ENCODE measurements at places on chromosomes 7 and 10.

DNA sequence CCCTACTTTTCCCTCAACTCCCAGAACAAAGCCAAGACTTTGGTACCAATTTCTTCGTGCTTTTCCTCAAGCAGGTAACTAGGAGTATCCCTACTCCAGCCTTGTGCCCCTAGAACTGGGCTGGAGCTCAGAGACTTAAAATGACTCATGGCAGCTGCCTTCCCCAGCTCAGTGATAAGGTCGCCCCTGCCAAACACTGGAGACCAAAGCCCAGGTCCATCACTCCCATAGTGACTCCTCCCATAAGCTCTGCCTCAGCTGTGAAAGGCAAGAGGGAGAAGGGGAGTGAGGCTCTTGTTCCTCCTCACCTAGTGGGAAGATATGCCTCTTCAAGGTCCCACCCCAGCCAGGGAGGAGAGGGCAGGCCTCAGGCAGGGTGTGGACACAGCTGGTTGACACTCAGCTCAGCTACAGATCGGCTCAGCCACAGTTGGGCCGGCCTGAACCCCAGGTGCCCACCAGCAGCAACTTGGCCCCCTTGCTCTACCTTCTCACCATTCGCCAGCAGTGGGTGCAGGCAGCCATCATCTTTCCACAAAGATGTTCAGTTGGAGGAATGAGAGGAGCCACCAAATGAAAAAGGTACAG is 13.8 kb upstream of the CYREN start:
- no peak for DNase-seq

DNA sequence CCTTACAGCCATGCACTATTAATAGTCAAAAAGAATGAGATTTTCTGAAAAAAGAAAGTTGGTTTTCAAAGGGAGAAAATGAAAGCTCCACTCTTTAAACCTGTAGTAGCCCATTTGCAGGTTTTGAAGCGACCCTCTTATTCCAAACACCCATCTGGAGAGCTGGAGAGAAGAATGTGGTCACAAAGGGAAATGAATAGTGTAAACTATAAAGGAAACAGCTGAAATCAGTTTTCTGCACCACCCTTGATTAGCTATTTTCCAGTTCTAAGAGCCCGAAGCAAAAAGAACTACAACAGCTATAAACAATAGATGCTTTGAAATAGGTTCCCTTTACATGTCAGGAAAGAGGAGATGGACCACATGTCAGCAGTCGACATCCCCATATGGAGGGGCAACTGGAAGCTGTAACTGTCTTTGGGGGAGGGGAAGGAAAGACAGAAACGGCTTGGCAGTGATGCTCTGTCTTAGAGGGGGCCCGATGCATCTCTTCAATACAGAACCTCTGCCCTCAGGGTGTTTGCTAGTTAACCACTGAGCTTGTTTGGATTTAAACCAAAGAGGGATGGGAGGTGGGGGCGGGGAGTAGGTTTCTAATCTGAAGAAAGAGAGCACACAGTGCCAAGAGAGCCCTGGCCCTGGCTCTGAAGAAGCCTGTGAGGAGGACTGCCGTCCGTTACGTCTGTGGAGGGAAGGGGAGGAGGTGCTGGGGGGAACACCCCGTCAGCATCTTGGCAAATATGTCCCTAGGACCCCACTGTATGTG is 55.3 kb downstream of the CPVL start:
- DNase-seq, result no peak

DNA sequence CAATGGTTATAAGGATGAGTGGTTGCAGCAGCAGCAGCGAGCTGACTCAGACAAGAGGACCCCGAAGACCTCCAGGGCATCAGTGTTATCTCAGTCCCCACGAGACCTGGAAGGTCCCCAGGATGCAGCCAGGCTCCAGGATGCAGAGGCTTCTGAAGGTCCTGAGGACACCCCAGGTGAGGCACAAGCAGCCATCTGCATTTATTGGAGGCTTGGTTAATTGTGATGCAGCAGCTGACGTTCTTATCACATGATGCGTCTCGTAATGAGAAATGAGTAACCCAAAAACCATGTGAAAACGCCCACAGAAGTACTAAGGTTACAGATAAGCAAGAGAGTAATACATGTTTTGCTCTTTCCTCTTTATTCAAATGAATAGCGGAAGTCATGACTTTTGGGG is 17.4 kb downstream of the C7orf57 start:
- no peak for DNase-seq

DNA sequence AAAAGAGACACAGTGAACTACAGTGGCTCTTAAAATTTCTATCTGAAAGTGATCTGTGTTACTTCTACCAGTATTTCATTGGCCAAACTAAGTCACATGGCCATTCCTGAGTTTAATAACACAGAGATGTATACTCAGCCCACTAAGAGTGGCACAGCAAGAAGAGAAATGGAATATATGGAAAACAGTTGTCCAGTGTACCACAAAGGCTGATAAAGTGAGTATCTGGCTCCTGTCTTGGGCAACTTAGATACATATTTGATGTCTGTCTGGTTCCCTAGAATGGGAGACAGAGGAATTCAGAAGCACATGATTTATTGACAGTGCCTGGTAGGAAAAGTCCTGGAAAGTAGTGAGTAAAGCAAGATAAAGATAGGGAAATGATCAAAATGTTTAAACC is 10.1 kb upstream of the PON1 start:
- no peak for DNase-seq

GRCh38 chr7:147022056-147022455 is 905.5 kb downstream of the CNTNAP2 start:
- no peak for DNase-seq

DNA sequence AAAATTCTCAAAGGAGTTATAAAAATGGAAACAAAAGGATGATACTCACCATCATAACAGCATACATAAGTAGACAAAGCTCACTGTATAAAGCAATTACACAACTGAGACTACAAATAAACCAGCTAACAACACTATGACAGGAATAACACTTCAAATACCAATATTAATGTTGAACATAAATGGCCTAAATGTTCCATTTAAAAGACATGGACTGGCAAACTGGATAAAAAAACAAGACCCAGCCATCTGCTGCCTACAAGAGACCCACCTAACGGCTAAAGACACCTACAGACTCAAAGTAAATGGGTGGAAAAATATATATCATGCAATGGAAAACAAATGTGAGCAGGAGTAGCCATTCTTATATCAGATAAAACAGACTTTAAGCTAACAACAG is 69.2 kb upstream of the DDC start:
- DNase-seq, result no peak

DNA sequence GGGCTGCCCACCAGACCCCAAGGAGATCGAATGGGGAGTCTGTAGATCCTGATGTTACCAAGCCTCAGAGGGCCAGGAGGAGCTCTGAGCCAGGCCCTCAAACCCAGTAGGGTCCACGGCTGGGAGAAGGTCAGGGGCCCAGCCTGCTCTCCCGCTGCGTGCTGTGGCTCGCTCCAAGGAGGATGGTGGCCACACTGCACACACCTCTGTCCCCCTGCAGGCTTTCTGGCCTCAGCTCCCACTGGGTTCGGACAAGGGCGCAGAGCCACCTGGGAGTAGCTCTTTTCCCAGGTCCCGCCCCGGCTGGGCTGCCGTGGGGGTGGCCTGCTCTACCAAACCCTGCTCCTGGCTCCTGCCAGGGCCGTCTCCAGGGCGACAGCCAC is 175.8 kb downstream of the ZNF248 start:
- DNase-seq, result no peak

GRCh38 chr7:131235489-131236317 is 92.0 kb upstream of the MKLN1 start:
- DNase-seq, result no peak

DNA sequence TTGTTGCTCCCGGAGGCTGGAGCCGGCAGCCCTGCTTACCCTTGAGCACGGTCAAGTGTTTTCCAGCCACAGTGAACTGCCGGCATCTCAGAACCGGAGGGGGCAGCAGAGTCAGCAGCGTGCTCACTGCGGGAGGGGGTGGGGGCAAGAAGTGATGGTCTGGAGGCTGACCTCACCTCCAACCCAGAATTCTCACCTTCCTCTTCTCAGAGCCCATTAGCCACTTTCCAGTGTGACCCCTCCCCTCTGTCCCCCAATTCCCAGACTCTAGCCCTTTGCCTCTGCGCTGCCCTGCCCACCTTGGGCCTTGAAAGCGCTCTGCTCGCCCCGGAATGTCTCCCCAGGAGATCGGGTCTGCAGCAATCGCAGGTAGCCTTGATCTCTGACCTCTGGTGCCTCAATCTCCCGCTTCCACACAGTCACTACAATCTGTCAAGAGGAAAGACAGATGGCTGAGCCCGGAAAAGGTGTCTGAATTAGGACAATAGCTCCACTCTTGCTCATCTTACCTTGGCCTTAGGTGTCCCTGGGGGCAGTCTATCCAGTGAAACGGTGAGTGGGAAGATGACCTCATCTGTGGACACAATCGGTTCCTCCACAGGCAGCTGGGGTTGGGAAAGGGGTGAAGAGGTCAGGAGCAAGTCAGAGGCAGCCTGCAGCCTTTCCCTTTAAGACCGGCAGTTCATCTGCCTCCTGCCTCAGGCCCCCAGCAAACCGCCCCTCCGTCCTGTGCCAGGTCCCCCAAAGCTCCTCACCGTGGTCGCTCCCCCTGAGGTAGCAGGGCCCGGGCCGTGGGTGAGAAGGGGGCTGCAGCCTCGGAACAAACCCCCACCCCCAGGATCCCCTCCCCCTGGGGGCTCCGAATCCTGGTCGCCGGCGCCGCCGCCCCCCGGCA is 942 bp downstream of the TRAPPC14 start:
- DNase-seq, result no peak

DNA sequence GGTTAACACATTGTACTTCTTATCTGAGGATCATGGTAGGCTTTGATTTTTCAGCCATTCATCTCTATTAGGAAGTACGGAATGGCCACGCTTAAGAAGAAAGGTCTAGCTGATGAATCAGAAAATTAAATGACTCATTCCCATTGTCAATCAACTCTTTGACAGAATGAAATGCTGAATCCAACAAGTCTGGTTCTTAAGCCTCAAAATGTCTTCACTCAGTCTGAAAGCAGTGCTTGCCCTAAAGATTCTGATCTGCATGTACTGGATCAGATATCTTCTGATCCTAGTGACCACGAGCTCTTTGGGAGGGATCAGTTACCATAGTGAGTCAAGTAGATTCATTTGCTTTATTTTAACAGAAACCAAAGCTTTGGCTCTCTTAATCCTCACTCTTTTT is 5.7 kb upstream of the CELF2 start:
- DNase-seq, result no peak

GRCh38 chr7:155483868-155484325 is 26.0 kb downstream of the EN2 start:
- DNase-seq, result no peak

GRCh38 chr10:33336582-33337325 is 2.3 kb upstream of the NRP1 start:
- peak; percentile 17 for DNase-seq

GRCh38 chr7:69912846-69913245 is 314.6 kb downstream of the AUTS2 start:
- DNase-seq, result no peak

DNA sequence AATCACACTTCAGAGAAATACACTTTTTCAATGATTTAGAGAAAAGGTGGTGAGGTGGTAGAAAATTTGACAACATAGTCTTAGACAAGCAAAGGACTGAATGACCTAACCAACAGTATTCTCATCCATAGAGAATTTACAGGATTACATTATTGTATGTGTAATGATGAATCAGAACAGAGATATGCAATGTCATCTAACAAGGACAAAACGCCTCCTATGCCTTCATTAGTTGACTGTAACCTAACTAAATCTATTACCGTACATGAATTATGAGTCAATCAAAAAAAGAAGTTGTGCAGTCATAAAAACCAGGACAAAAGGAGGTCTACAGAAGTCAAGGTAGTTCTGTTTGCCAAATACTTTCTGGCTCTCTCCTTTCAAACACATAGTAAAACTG is 66.5 kb downstream of the RAB11FIP2 start:
- no peak for DNase-seq

DNA sequence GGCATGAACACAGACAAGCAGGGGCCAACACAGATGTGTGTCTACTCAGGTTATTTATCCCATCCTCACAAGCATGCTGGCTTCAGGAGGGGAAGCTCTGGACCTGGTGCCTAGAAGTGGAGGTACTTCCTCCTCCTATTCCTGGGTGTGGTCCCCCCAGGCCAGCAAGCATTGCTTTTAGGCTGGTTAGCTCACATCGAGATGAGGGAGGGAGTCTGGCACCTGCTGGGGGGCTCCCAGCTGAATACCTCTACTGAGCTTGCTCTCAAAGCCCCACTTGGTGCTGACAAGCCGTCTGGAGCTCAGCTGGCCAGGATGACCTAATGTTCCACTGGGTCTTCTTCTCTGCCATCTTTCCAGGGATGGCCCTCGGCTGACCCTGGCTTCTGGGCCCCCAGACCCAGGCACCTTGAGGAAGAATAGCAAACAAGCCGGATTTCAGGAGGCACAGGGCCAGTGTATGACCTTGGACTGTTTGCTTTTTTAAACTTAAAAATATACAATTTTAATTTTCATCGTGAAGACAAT is 26.8 kb downstream of the FAM241B start:
- DNase-seq, result no peak

DNA sequence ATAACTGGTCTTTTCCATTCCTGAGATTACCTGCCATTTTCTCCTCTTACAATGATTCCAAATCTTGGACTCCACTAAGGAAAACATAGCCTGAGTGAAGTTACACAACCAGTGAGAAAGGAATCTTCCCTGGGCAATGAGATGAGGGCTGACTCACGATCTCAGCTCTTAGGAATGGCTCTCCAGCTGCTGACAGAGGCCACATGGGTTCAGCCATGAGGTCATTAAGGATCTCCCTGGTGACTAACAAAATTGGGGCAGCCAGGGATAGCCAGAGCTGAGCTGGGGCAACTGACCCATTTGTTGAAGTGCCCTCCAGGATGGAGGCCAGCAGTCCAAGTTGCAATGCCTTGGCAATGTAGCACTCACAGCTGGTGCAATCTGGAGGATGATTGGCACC is 78.7 kb upstream of the MKLN1 start:
- DNase-seq, result no peak

DNA sequence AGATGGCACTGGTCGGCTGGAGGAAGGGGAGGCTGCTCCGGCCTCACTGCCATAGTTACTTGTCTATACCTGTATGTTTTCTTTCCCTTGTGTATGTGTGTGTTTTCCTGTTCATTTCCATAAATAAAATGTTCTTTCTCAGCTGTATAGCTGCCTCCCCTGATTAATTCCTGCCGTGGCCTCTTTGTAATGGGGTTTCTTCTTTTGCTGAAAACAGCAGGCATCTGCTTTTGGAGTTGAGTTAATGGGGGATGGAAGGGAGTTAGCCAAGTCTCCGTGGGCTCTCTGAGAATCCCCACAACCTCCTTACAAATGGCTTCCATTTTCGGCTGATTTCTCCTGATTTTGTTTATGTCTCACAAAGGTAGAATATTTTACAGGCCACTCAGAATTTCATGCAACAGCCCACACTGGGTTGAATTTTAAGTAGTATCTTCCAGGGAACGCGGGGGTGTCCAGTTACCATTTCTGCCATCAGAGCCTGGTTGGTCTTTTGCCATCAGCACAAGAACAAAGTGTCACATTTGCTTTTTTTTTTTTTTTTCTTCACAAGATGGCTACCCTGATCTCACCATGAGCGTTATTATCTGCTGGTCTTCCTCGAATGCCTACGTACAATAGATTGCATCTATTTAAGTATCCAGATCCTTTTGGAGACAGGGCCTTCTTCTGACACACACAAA is 88.1 kb upstream of the NRP1 start:
- DNase-seq, result no peak

All from caudate nucleus (tissue), 63 donors.